SW480 (cell line): ENCODE measurements at places on chromosomes 7 and 10.
A peak's percentile ranks its signal among the peaks of the same experiment; 100 is the strongest.

DNA sequence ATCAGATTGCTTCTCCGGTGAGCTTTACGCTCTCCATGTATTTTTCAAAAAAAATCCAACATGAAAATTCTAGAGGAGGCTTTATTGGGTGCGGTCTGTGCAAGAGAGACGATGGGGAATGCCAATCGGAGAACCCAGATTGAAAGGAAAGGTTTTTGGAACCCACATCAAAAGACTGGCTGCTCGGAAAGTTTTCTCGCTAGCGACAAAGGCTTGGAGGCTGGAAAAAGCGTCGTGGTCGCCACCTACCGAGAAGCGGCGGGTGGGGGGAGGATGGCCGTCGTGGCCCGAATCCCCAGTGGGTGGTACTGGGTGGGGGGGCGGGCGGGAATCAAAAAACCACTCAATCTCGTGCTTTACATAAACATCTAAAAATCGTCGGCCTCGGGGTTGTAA lies 1.1 kb upstream of the GTF2I start:
- DNase-seq: peak; percentile 89

DNA sequence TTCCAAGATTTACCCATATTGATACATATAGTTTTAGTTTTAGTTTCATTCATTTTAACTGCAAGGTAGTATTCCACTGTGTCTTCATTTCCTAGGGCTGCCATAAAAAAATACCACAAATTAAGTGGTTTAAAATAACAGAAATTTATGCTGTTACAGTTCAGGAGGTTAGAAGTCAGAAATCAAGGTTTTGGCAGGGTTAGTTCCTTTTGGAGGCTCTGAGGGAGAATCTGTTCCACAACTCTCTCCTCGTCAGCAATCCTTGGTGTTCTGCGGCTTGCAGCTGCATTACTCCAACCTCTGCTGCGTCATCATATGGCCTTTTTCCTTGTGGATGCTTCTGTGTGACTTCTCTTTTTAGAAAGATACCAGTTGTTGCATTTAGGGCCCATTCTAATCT lies 176.2 kb downstream of the DNAJC1 start:
- no peak for DNase-seq

GRCh38 chr7:1015196-1016121 lies 28.9 kb upstream of the GPR146 start:
- peak; percentile 35 for DNase-seq

GRCh38 chr7:107876916-107877315 lies 14.1 kb upstream of the DLD start:
- no peak for DNase-seq

DNA sequence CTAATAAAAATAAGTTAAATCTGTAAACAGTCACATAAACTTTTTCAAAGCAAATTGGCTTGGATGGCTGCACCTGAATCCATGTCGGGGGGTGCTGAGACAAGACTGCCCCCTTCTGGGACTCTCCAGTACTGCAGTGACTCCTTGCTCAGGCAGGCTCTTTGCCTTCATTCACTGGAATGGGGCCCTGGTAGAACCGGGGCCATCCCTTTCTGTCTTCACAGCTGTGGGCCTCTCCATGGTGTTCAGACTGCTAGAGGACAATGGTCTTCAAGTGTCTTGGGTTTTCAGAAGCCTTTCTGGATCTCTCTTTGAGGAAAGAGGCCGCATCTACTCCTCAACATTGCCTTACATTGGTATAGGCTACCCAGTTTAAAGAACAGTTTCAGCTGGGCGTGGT lies 16.1 kb upstream of the IMPDH1 start:
- DNase-seq: peak; percentile 33

GRCh38 chr10:6535156-6535764 lies 44.8 kb downstream of the PRKCQ start:
- DNase-seq: no peak
